ENCODE measurements at places on chromosomes 16 and 17.

DNA sequence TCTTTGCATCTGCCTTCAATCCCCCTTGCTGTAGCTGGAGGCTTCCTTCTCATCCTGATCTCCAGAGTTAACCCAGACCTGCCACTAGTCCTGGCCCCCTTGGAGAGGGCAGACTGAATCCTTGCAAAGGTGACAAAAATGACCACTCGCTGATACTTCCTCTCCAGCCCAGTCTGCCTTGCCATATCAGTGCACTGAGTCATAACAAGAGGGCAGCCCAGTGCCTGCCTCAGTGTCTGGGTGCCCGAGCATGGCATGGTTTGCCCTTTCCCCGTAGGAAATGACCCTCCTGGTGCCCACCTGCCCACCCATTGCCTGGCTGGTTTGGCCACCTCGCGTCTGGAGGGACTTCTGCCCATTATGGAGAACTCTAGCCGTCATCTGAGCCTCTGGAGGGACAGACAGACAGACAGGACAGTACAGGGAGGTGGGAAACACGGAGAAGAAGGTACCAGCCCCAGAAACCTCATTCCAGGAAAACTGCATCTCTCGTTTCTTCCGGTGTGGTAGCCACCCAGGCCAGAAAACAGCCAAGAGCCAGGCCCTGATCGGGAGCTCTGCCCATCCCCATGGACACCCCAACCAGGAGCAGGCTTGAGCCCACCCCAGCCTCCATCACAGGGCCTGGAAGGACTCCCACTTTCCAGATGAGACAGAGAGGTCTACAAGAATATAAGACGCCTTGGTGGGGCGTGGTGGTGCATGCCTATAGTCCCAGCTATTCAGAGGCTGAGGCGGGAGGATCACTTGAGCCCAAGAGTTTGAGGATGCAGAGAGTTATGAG lies 71.5 kb downstream of the SCNN1B start:
- no peak for DNase-seq

GRCh38 chr16:1465567-1465915 lies 9.3 kb downstream of the CLCN7 start:
- no peak for DNase-seq

- DNase-seq: no peak
Measured at GRCh38 chr17:42639525-42640113, 19.5 kb upstream of the TUBG2 start.

DNA sequence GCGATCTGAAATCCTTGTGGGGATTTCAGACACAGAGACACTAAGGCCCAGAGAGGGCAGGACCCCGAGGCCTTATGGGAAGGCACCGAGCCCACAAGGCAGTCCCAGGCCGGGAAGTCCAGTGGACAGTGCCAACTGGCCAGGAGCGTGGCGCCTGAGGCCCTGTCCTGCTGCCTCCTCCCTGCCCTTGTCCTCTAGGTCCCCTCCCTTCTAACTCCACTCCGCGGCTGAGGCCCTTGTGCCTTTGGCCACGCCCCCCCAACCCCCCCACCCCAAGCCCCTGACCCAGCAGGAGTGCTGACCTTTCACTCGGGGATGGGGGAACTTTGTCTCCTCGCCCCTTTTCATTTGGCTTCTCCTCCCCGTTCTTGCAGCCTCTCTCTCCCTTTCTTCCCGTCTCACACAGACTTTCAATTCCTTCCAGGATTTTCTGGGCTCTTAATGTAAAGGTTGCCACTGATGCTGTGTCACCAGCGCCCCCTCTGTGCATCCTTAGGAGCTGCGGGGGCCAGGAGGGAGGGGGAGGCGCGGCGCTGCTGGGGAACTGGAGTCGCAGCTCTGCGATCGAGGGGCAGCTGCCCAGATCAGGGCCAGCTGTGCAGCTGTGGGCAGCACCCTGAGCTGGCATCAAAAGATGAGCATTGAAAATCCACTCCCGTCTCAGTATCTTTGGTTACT lies 29.1 kb downstream of the CRHR1 start:
- DNase-seq: no peak

DNA sequence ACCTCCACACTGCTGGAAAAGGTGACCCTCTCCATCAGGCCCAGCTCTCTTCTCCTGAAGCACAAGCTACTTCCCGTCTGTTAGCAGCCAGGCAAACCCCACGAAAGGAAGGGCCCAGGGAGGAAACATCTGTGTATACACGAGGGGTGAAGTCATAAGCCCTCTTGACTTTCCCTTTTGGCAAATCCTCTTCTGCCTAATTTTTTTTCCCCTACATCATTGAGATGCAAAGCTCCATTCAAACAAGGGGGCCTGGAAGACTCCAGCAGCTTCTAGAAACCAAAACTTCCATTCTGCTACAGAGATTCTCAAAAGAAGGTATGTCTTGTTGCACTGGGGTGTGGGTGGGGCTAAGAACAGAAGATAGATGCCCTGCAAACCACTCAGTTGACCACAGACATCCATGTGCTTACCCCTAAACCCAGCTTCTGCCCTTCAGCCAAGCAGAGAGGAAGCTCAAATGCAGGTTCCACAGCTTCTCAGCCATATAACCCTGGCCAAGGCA lies 145.6 kb upstream of the RCVRN start:
- no peak for DNase-seq

DNA sequence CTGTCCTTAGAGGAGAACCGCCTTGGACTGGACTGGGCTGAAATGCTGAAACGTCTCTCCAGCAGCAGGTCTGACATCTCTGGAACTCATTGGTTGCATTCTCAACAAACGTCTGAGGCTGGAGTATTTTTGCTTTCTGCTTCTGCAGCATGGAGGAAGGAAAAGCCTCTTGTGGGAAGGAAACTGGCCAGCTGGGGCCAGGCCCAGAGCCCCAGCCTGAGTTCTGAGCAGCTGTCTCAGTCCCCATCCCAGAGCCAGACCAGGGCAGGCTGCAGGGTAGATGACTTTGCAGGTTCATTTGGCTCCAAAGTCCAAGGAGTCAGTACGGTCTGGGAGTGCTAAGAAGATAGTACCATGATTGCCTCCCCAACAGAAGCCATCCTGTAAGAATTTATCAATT lies 18.3 kb downstream of the TEKT3 start:
- DNase-seq: no peak

DNA sequence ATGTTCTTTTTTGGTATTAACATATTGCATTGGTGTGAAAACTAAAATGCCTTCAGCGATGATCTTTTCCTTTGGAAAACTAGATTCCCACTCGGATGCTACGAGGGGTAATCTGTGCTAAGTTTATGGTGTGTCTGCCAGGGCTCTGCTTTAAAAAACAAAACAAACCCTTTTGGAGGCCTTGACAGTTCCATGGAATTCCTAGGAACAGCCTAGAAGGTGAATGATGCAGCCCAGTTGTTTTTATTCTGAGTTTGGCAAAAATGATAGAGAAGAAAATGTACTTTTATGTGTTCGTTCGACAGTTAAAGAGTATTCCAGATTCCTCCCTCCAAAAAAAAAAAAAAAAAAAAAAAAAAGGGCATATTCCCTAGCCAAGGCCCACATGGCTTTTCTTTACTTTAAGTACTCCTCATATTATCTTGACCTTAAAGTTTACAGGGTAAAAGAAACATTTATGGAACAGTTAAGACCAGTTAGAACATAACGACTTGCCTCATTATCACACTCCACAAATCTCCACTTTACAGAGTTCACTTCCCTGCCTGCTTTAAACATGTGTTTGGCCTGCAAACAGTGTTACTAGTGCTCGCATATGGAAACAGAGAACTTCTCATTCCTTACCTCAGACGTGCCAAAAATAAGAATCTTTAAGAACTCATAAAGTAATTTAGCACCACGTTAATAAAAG lies 159.1 kb downstream of the WWOX start:
- DNase-seq: no peak

GRCh38 chr17:6721744-6722143 lies 8.6 kb upstream of the SLC13A5 start:
- no peak for DNase-seq

- DNase-seq: no peak
Measured at GRCh38 chr17:31573861-31574260, 182.4 kb downstream of the RAB11FIP4 start.

DNA sequence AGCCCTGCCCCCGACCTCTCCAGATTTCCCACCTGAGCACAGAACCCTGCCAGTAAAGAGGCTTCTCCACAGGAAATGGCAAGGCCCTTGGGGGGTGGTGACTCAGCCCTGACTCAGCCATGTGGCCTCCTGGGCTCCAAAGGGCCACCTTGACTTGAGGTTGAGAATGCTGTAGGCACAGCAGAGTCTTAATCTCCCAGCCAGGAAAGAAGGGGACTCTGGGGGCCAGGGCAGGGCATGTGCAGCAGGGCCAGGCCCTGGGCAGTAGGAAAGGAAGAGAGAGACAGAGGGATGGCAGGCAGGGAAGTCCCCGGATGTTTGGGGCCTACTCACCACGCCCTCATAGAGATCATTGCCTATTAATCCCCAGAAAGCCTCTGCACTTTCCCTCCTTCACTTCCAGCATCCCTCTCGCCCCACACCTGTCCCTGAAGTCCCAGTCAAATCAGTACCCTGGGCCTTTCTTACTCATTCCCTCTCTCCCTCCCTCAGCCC lies 4.8 kb upstream of the ITGA3 start:
- DNase-seq: peak; percentile 34

- DNase-seq: no peak
Measured at GRCh38 chr17:2369551-2370210, 31.2 kb downstream of the MNT start.

DNA sequence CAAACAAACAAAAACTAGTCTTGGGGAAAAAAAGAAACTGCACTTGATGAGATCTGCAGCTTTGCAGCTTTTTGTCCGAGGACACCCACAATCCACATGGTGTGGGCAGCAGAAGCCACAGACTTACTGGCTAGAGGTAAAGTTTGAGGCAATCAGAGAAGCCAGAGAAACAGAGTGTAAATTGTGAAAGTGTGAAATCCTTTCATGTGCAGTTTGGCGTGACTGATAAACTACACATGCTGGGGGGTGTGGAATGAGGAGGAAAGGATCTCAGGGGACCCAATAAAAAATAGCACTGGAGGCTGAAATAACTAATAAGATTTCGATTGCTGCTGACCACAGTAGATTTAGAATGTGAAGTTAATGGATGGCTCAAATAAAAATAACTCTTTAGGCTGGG lies 42.4 kb upstream of the HOXB13 start:
- DNase-seq: no peak

DNA sequence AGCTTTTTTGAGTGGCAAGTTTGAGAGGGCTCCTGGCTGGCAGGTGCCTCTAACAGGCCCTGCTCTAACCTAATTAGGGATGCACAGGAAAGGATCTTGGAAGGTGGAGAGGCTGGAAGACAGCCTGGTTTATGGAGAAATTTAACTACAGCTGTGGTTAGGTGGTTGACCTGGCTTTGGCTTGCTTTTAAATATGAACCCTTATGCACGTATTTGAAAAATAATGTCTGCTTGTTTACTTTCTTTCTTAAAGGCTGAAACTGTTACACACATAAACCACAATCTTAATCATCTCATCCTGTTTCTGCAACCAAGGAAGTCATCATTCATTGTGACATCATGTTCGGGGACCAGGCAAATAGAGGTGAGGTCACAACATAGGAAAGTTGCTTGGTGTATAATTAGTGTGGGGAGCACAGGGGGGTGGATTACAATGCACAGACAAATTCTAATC lies 23.1 kb upstream of the DHRS13 start:
- peak; percentile 17 for DNase-seq

- DNase-seq: no peak
Measured at GRCh38 chr16:12646490-12647274, 157.0 kb downstream of the CPPED1 start.

DNA sequence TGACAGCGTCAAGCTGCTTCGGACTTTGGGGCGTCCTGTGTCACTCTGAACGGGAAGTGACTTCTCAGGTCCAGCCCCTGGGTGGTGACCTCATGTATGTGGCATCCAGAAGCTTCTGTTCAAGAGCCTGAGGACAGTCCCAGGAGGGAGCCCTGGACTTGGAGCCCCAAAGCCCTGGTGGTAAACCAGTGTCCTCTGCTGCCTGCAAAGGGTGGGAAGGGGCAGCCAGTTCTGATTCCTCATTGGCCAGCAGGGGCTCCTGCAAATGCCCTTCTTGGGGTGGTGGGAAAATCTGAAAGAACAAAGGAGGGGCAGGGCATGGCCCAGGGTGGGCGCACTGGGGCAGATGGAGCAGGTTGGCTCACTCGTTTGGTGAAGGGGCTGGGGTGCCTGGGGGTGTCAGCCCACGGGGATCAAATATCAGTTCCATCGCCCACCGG lies 1.6 kb downstream of the OSGIN1 start:
- no peak for DNase-seq

GRCh38 chr16:30956601-30957455 lies 726 bp upstream of the SETD1A start:
- DNase-seq: peak; percentile 89

DNA sequence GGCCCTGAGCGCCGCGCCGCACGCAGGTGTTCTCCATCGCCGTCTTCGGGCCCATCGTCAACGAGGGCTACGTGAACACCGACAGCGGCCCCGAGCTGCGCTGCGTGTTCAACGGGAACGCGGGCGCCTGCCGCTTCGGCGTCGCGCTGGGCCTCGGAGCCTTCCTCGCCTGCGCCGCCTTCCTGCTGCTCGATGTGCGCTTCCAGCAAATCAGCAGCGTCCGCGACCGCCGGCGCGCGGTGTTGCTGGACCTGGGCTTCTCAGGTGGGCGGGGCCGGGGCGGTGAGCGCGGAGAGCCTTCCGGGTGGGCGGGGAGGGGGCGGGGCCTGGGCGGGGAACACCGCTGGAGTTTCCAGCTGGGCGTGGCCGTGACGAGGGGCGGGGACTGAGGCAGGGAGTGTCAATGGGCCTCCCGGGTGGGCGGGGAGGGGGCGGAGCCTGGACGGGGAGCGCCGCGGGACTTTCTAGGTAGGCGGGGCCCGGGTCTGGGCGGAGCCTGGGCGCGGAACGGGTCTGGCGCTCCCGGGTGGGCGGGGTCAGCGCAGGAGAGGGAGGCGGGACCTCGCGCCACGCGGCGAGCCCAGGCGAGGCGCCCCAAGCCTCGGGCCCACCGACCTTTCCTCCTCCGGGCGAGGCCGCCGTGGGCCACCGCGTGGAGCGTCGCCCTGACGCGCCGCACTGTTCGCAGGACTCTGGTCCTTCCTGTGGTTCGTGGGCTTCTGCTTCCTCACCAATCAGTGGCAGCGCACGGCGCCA lies 2.4 kb downstream of the SYNGR3 start:
- DNase-seq: peak; percentile 99

DNA sequence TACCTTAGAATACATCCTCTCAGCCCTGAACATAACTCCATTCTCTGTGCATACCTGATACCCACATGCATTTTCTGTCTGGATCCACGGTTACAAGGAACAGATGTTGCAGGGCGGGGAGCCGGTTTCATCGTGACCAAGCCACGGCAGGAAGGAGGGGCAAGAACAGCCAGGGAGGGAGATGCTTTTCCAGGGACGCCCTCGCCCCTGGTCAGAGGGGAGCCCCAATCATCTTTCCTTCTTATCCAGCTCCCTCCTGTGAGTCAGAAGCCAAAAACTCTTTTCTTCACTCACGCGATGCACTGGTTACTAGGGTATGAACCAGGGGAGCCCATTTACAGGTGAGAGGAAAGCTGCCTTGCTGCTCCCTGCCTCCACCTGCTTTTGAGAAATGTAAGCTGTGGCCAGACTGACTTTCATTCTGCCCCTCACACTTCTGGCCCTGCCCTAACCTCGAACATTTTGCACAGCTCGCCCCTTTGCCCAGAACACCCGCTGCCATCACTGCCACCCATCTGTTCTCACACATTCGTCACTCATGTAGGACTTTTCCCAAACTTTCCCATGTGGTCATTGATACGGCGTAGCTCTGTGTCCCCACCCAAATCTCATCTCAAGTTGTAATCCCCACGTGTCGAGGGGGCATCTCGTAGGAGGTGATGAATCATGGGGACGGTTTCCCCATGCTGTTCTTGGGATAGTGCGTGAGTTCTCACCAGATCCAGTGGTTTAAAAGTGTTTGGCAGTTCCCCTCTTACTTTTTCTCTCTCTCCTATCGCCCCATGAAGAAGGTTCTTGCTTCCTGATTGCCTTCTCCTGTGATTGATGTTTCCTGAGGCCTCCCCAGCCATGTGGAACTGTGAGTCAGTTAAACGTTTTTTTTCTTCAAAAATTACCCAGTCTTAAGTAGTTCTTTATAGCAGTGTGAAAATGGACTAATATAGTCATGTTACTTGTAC lies 20.5 kb downstream of the FOXL1 start:
- DNase-seq: no peak

Measured in activated CD4-positive, alpha-beta T cell treated with anti-CD3 and anti-CD28 coated beads, Interleukin-2, amount 50 U/mL, for 4 hours (primary cell).